ENCODE measurements at places on chromosomes 5 and 9. TPM values are rescaled to one million over a fixed set of nuclear protein-coding genes. Genes with fewer than 3 reads are reported as not detected.

COL15A1 gene
- total RNA-seq = 47.8 TPM

SGTB gene
- total RNA-seq = 7.9 TPM

GLRA1 gene
- not detected for total RNA-seq

PMPCA gene
- 37.0 TPM for total RNA-seq

RNF224 gene
- total RNA-seq = not detected

RPL12 gene
- total RNA-seq = 3,232 TPM

PCDHGC4 gene
- total RNA-seq = 2.6 TPM

ASS1 gene
- 190 TPM for total RNA-seq

LRRC8A gene
- total RNA-seq = 40.6 TPM

DNA sequence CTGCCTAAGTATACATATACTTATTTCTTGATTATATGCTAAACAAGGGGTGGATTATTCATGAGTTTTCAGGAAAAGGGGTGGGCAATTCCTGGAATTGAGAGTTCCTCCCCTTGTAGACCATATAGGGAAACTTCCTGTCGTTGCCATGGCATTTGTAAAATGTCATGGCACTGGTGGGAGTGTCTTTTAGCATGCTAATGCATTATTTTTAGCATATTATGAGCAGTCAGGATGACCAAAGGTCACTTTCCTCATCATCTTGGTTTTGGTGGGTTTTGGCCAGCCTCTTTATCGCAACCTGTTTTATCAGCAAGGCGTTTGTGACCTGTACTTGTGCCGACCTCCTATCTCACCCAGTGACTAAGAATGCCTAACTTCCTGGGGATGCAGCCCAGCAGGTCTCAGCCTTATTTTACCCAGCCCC, 80.9 kb downstream of the ALDH7A1 start:
- H3K4me3 ChIP-seq = no peak overlapping the region
- H3K4me1 ChIP-seq = peaks cover 8% of the 10 kb centered on the region
- H3K27me3 ChIP-seq = no peaks in the 10 kb centered on the region
- peak overlapping the region; percentile 79 for H3K27ac ChIP-seq

- no peaks in the 10 kb centered on the region for H3K4me1 ChIP-seq
- H3K27me3 ChIP-seq = no peaks in the 10 kb centered on the region
- no peak overlapping the region for H3K27ac ChIP-seq
- no peaks in the 10 kb centered on the region for H3K36me3 ChIP-seq
- no peak for DNase-seq
- no peak overlapping the region for H3K4me3 ChIP-seq
Measured at GRCh38 chr5:155480731-155481131, 467.2 kb downstream of the KIF4B start.

DNA sequence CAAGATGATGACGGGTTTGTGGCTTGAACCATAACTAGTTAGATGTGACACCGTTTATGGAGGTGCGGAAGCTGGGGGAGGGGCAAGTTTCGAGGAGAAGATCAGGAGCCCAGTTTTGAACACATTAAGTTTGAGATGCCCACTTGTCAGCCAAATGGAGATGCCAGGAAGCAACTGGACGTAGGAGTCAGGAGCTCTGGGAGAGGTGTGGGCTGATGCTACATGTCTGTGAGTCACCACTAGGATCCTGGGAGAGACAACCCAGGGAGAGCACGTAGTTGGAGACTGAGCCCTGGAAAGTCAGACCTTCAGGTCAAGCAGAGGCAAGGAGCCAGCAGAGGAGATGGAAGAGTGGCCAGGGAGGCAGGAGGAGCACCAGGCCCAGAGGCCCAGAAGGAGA, 48.8 kb upstream of the SLC25A51 start:
- H3K36me3 ChIP-seq = no peaks in the 10 kb centered on the region
- no peaks in the 10 kb centered on the region for H3K27me3 ChIP-seq
- H3K27ac ChIP-seq = peak overlapping the region; percentile 60
- no peak for DNase-seq

DNA sequence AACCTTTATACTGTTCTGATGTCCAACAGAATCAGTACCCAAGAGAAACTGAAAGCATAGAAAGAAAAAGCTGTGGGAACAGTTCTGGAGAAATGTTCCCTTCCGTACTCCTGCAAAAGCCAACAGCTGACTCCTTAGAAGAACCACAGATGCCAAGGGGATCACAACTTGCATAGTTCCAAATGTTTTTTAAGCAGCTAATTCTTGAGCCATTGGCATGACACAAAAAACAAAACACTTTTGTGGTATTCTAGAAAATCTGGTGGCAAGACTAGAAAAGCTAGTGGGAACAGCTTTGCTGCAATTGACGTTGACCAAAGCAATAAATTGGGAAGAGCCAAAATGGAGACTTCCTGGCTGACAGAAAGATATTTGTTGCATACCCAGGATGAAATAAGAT, 189.9 kb downstream of the ARL15 start:
- no peaks in the 10 kb centered on the region for H3K36me3 ChIP-seq
- no peak overlapping the region for H3K4me3 ChIP-seq
- DNase-seq = no peak
- H3K27me3 ChIP-seq = no peaks in the 10 kb centered on the region
- H3K4me1 ChIP-seq = no peaks in the 10 kb centered on the region
- no peak overlapping the region for H3K27ac ChIP-seq

GRCh38 chr5:117837786-117838185, 1150.6 kb downstream of the DTWD2 start:
- H3K36me3 ChIP-seq = no peaks in the 10 kb centered on the region
- H3K4me1 ChIP-seq = no peaks in the 10 kb centered on the region
- no peak overlapping the region for H3K4me3 ChIP-seq
- H3K27me3 ChIP-seq = no peaks in the 10 kb centered on the region
- DNase-seq = no peak

GRCh38 chr5:105812304-105812703, 1858.4 kb downstream of the EFNA5 start:
- H3K4me1 ChIP-seq = no peaks in the 10 kb centered on the region
- H3K27ac ChIP-seq = no peak overlapping the region
- no peaks in the 10 kb centered on the region for H3K36me3 ChIP-seq

GRCh38 chr5:74009502-74009901, 383.5 kb downstream of the ARHGEF28 start:
- no peaks in the 10 kb centered on the region for H3K4me1 ChIP-seq
- no peak for DNase-seq
- no peaks in the 10 kb centered on the region for H3K27me3 ChIP-seq
- H3K36me3 ChIP-seq = no peaks in the 10 kb centered on the region
- no peak overlapping the region for H3K4me3 ChIP-seq

DNA sequence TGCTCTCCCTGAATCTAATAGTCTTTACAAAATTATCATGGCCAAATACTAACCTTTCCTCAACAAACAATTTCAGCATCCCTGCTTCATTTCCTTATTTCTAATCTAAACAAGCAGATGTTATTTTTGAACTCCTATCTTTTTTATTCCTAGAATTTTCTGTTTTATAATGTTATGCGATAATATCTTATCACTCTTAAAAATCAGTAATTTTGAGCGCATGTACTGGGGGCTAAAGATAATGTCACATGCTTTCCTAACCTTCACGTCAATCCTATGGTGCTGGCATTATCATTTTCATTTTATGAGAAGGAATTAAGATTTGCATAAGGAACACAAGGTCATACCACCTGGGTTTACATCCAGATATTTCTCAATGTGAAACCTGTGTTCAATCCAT, 648.0 kb downstream of the BRINP1 start:
- no peaks in the 10 kb centered on the region for H3K4me1 ChIP-seq
- H3K27me3 ChIP-seq = no peaks in the 10 kb centered on the region
- no peak overlapping the region for H3K27ac ChIP-seq
- no peak for DNase-seq
- H3K4me3 ChIP-seq = no peak overlapping the region

DNA sequence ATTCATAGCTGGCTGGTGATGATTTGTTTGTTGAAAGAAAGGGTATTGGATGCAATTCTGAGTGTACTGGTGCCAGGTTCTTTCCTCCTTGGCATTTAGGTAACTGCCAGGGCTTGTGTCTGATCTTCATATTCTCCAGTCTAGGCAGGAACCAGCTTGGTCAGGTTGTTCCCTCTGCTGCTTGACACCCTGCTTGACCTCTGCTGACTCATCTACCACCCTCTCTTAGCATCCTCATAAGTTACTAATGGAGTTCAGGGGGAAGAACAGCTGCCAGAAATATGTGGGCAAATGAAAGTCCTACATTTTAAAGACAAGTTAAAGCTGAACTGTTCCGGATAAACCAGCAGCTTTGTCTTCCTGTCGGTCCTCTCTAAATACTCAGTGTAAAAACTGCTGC, 116.1 kb upstream of the TNC start:
- H3K27me3 ChIP-seq = no peaks in the 10 kb centered on the region
- H3K4me1 ChIP-seq = no peaks in the 10 kb centered on the region
- H3K4me3 ChIP-seq = no peak overlapping the region
- no peaks in the 10 kb centered on the region for H3K36me3 ChIP-seq
- no peak for DNase-seq

DNA sequence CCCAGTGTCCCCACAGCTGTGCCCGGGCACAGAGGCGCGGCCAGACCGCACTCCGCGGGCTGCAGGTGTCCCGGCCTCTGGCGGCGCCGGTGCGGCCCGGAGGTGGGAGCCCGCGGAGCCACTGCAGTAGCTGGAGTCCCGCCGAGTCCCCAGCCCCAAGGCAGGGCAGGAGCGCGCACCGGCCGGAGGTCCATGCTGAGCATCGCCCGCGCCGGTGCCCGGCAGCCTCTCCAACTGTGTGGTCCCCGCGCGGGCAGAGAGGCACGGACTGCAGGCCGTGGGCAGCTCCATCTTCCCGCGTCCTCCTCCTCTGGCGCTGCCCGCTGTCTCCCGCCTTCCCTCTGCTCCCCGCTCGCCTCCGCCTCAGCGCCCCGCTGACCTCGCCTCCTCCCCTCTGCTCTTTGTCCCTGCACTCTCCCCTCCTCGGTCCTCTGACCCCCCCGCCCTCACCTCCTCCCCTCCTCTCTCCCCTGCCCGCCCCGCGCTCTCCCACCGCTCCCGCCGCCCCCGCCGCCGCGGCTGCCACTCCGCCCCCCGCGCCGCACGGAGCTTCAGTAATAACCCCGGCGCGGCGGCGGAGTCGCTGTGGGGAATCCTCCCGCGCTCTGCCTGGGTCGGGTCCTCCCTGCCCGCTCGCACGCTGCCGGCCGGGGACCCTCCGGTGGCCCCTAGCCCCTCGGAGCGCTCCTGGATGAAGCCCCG, at the start of gene ADAMTS16:
Gene ADAMTS16, plus strand, starts transcription at position 554 of the 702 bp plus-strand sequence. Its CDS starts 138 bp downstream, at position 692.
- H3K27me3 ChIP-seq = peaks cover 23% of the 10 kb centered on the region
- no peaks in the 10 kb centered on the region for H3K36me3 ChIP-seq
- DNase-seq = no peak
- no peak within 1 kb of the TSS for H3K27ac ChIP-seq

- DNase-seq = peak; percentile 36
- H3K4me3 ChIP-seq = peak overlapping the region; percentile 88
- no peaks in the 10 kb centered on the region for H3K27me3 ChIP-seq
- no peaks in the 10 kb centered on the region for H3K36me3 ChIP-seq
- H3K27ac ChIP-seq = peak overlapping the region; percentile 91
Measured at GRCh38 chr5:93621327-93621798, 38.3 kb downstream of the NR2F1 start.

DNA sequence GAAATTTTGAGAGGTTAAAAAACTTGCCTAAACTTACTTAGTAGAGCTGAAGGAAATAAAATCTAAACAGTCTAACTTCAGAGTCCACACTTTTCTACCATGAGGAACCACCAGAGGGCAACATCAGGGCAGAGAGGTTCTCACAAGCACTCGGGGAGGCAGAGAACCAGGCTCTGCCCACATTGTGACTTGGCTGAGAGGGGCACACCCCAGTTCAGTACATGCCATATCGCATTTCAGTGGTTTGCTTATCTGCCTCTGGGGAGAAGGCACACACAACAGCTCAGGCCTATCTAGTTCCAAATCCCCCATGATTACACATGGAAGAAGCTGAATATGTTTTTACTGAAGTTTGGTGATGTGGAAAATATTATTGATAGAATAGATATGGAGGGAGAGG, 49.2 kb downstream of the EQTN start:
- no peak overlapping the region for H3K4me3 ChIP-seq
- no peaks in the 10 kb centered on the region for H3K4me1 ChIP-seq
- H3K36me3 ChIP-seq = no peaks in the 10 kb centered on the region
- no peaks in the 10 kb centered on the region for H3K27me3 ChIP-seq
- H3K27ac ChIP-seq = no peak overlapping the region

DNA sequence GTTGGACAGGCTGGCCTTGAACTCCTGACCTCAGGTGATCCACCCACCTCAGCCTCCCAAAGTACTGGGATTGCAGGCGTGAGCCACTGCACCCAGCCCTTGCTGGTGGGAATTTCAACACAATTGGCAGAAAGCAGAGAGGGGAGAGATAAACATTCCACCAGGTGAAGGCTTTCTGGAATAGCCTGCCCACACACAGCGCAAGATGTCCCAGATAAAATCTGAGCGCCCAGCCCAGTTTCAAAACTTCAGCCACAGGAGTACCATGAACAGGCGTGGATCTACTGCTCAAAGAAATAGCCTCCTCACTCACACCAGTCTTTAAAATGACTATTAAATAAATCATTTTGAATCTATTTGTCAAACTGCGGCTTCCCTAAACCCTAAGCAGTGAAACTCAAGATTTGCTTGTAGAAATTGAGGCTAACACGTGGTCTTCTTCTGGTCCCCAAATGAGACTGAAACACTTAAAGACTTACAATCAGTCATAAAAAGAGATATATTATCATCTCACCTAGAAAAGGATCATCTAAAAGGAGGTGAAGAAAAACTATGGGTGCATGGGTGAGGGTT, 34.7 kb downstream of the CAPSL start:
- H3K36me3 ChIP-seq = no peaks in the 10 kb centered on the region
- H3K4me1 ChIP-seq = no peaks in the 10 kb centered on the region
- H3K27ac ChIP-seq = no peak overlapping the region
- H3K27me3 ChIP-seq = no peaks in the 10 kb centered on the region

GRCh38 chr5:43396762-43397304, 15.4 kb downstream of the CCL28 start:
- H3K36me3 ChIP-seq = no peaks in the 10 kb centered on the region
- H3K27me3 ChIP-seq = no peaks in the 10 kb centered on the region
- no peaks in the 10 kb centered on the region for H3K4me1 ChIP-seq
- H3K27ac ChIP-seq = peak overlapping the region; percentile 75
- H3K4me3 ChIP-seq = peak overlapping the region; percentile 59

DNA sequence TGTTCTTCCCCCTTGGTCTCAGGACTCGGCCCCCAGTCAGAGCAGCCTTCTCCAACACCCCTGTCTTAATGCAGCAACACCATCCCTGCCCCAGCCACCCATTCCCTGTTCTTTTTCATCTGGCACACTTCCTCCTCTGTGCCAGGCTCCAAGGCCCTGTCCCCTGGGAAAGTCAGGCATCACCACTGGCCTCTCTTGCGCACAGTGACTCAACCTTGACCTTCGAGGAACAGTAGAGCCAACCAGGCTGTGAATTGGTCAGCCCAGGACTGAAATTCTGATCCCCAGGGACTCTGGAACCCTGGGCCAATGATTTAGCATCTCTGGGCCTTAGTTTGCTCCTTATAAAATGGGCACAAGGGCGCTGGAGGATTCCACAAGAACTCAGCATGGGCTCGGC, 10.5 kb upstream of the RALGDS start:
- H3K36me3 ChIP-seq = no peaks in the 10 kb centered on the region
- H3K4me1 ChIP-seq = peaks cover 65% of the 10 kb centered on the region
- H3K4me3 ChIP-seq = no peak overlapping the region

DNA sequence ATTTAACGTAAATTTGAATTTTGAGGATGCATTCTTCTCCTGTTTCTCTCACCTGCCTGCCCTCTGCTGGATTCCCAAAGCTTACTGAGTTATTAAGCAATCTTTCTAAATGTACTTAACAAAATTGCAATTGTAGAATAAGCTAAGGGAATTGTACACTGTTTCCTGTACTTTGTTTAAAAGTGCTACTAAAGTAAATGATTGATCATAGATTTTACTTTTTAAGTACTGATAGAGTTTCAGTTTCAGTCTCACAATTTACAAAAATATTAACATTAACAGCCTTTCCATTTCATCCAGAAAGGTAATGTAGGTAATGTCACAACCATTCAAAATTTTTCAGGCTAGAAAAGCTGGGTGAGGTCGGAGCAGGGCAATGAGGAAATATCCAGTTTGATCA, 4.8 kb upstream of the RANBP17 start:
- no peaks in the 10 kb centered on the region for H3K36me3 ChIP-seq
- no peaks in the 10 kb centered on the region for H3K27me3 ChIP-seq
- no peaks in the 10 kb centered on the region for H3K4me1 ChIP-seq
- H3K27ac ChIP-seq = no peak overlapping the region

Measured in breast epithelium (tissue), 4 donors.